ENCODE measurements at places on chromosomes 7 and 10.
A peak's percentile ranks its signal among the peaks of the same experiment; 100 is the strongest.

DNA sequence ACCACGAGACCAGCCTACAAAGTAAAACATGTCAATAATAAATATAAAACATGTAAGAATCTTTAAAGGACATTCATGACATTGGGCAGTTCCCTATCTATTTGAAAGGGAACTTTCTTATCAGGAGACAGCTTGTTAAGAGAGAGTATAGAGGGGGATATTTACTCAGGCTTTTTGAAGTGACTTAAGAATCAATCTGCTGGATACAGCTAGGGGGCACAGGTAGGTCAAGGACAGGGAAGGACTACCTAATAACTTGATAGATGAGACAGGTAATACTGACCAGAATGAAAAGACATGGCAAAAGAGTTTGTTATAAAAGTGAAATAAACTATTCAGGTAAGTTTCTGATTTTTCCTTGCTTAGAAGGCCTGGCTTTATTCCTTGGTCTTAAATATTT, 21.8 kb upstream of the LRRD1 start:
- no peak for DNase-seq

GRCh38 chr7:131720703-131721102, 164.3 kb upstream of the PODXL start:
- no peak for DNase-seq

DNA sequence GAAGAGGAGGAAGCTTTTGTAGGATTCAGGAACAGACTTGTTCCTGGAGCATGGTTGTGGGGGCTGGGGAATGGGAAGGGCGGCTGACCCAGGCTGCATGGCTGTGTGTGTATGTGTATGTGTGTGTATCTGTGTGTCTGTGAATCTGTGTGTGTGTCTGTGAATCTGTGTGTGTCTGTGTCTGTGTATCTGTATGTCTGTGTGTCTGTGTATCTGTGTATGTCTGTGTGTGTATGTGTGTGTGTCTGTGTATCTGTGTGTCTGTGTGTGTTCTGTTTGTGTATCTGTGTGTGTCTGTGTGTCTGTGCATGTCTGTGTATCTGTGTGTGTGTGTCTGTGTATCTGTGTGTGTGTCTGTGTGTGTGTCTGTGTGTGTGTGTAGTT, 6.6 kb upstream of the STX1A start:
- no peak for DNase-seq

DNA sequence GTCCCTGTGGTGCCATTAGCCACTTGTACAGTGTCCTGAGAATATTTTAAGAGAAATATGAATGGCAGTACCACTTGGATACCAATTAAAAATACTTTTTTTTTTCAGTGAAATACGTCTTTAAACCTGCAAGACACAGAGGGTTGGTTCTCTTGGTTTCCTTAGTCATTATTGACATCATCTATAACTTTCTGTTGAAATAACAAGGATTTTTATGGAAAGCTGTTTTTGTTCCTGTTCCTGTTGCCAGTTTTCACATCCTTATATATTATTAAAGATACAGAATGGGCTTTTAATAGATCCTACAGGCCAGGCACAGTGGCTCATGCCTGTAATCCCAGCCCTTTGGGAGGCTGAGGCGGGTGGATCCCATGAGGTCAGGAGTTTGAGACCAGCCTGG, 579.9 kb downstream of the AUTS2 start:
- no peak for DNase-seq

DNA sequence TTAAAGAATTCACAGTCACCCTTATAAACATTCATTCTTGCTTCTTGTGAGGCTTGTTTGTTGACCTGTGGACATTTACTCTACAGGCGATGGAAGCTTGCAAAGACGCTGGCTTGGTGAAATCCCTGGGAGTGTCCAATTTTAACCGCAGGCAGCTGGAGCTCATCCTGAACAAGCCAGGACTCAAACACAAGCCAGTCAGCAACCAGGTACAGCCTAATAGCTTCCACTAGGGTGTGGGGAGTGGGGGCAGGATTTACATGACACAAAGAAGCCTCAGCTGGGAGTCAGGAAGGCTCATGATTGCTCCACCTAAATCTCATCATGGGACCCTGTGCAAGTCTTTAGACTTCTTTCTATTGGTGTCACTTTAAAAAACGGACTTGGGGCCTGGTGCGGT, 29.0 kb downstream of the AKR1D1 start:
- no peak for DNase-seq

DNA sequence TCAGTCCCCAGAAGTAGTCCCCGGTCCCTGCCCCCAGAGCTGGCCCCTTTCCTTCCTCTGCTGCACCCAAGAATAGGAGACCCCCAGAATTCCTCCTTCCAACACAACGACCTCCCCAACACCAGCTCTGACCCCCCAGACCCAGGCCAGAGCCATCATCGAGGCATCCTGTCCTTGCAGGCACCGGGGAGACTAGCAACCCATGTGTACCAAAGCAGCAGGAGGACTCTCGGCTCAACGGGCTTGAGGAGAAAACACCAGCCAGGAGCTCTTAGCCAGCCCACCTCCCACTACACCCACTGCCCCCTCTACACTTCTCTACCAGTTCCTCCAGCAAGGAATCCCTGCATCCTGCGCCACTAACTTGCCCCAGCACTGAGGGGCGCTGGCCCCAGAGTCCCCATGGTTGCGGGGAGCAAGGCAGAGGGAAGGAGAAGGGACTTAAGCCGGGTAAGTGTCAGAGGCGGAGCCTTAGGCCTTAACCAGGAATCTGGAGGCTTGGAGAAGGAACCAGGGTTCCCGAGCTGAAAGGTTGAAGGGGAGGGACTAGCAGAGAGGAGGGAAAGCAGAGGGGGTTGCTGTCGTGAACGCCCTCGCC, 3.9 kb downstream of the GRID1 start:
- DNase-seq, result no peak

DNA sequence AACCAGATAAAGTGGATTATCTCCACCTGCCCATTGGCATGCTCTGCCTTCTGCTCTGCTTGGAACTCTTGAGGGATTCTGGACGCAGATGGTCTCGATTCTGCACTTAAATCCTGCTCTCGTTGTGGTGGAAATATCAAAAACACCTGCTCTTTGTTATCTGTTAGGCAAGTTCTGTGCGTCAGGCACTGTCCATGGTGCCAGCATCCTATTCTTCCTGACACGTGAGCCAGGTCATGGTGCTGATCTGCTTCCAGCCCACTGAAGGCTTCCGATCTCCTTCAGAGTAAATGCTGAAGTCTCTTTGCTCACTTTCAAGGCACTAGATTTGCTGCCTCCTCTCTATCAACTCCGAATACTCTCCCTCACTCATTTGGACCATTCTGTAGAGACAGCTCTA, 505.6 kb downstream of the HTR7 start:
- DNase-seq, result no peak

- DNase-seq, result no peak
Observed at GRCh38 chr7:141715794-141716689, 7.9 kb downstream of the WEE2 start.

DNA sequence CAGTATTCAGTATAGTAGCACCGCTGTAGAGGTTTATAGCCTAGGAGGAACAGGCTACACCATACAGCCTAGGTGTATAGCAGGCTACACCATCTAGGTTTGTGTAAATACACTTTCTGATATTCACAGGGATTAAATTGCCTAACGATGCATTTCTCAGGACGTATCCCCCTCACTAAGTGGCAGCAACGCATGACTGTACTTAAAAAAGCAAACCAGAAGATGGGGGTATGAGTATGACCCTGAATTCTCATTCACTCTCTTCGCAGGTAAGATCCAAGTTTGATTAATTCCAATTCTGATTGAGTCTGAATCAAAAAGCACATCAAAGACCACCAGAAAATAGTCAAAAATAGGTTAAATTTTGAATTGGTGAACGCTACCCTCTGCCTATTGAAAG, 972 bp downstream of the ORC5 start:
- DNase-seq, result no peak

- peak; percentile 73 for DNase-seq
Observed at GRCh38 chr10:3948843-3949242, 163.8 kb upstream of the KLF6 start.

DNA sequence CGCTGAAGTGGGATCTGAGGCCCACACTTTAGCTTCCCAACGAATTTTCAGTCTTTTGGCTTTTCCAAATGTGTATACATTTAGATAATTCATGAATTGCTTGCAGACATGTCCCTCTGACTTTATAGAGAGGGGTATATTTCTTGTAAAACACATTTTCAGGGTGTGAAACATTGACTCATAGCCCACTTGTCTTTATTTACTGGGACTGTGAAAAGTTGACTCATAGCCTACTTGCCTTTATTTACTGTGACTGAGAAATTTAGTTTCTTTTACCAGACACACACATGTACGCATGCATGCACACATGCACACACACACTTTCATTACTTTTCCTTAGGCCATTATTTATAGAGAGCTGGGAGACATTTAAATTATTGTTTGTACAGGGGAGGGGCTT, 79.1 kb downstream of the VTI1A start:
- no peak for DNase-seq

- no peak for DNase-seq
Observed at GRCh38 chr10:35423505-35424306, 87.4 kb downstream of the CCNY start.

DNA sequence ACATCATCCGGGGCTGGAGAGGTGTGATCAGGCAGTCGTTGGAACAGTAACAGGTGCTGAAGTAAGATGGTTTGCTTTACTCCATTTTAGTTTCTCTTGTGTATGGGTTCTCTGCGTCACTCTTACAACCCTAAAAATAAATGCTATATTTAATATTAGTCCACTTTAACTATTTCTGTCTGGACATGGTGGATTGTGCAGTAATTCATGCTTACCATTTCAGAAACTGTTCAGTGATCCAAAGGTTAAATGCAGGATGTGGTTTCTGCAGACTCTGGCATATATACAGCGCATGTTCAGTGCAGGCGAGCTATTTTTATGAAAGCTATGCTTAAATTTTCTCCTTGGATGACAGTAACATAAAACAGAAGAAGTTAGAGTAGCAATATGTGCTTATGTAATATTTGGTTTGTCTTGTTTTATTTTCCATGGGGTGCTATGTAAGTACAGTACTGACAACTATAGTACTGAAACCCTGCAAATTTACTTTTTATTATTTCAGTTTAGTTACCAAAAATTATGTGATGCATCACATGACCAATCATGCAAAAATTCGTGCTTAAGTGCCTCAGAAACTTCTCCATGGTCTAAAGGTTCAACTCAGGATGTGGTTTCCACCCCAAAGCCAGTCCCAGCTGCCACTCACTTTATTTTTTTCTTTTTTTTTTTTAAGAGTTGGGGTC, 46.6 kb upstream of the GRID1 start:
- DNase-seq, result no peak

GRCh38 chr7:100465702-100466311, 1.7 kb upstream of the SPACDR start:
- no peak for DNase-seq

- no peak for DNase-seq
Observed at GRCh38 chr10:45249978-45250693, 65.3 kb downstream of the OR13A1 start.

GRCh38 chr10:76632767-76633051, 1004.9 kb downstream of the KCNMA1 start:
- no peak for DNase-seq

GRCh38 chr10:13674645-13675588, 88.2 kb downstream of the PRPF18 start:
- DNase-seq, result no peak

DNA sequence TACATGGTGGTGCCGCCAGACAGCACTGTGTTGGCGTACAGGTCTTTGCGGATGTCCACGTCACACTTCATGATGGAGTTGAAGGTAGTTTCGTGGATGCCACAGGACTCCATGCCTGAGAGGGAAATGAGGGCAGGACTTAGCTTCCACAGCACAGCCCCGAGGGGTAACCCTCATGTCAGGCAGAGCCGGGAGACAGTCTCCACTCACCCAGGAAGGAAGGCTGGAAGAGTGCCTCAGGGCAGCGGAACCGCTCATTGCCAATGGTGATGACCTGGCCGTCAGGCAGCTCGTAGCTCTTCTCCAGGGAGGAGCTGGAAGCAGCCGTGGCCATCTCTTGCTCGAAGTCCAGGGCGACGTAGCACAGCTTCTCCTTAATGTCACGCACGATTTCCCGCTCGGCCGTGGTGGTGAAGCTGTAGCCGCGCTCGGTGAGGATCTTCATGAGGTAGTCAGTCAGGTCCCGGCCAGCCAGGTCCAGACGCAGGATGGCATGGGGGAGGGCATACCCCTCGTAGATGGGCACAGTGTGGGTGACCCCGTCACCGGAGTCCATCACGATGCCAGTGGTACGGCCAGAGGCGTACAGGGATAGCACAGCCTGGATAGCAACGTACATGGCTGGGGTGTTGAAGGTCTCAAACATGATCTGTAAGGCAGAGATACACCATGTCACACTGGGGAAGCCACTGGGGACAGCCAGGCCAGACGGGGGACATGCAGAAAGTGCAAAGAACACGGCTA, 104.6 kb upstream of the TNRC18 start:
- peak; percentile 46 for DNase-seq

GRCh38 chr10:113609704-113610108, 54.1 kb downstream of the NRAP start:
- no peak for DNase-seq

- no peak for DNase-seq
Observed at GRCh38 chr10:94353336-94353735, 9.4 kb downstream of the NOC3L start.

- DNase-seq, result no peak
Observed at GRCh38 chr10:43153901-43154300, 15.7 kb downstream of the CSGALNACT2 start.

- DNase-seq, result peak; percentile 23
Observed at GRCh38 chr7:114086537-114086913, 167.7 kb upstream of the PPP1R3A start.

- no peak for DNase-seq
Observed at GRCh38 chr7:75565132-75565837, 73.2 kb downstream of the SPDYE5 start.

- no peak for DNase-seq
Observed at GRCh38 chr7:12827920-12828319, 140.5 kb downstream of the ARL4A start.

GRCh38 chr7:135199439-135199838, 11.9 kb downstream of the WDR91 start:
- DNase-seq, result no peak

- peak; percentile 44 for DNase-seq
Observed at GRCh38 chr7:21542891-21543527, at the start of gene DNAH11. Gene DNAH11, plus strand, starts transcription at chr7:21543039. Its CDS starts 207 bp downstream, at chr7:21543246.

GRCh38 chr7:55304018-55304762, 60.9 kb upstream of the LANCL2 start:
- no peak for DNase-seq

GRCh38 chr7:42935861-42936260, 3.7 kb downstream of the MRPL32 start:
- no peak for DNase-seq

Measured in activated CD4-positive, alpha-beta T cell treated with anti-CD3 and anti-CD28 coated beads, Interleukin-2, amount 50 U/mL, for 48 hours (primary cell).